ENCODE measurements at places on chromosomes 4 and X. TPM values are rescaled to one million over a fixed set of nuclear protein-coding genes. Genes with fewer than 3 reads are reported as not detected.

The PRPS2 gene
- 15.8 TPM for total RNA-seq

The REELD1 gene
- total RNA-seq = not detected

The NSG1 gene
- total RNA-seq = 55.0 TPM

The NUDT11 gene
- 17.9 TPM for total RNA-seq

The HS6ST2 gene
- 23.6 TPM for total RNA-seq

The DGKK gene
- 1.2 TPM for total RNA-seq

The RHOXF2B gene
- total RNA-seq = not detected

The FOXP3 gene
- total RNA-seq = 0.33 TPM

The PAGE1 gene
- not detected for total RNA-seq

The RIBC1 gene
- total RNA-seq = 3.4 TPM

The HTN3 gene
- not detected for total RNA-seq

The GATA1 gene
- not detected for total RNA-seq

The GABRG1 gene
- total RNA-seq = not detected

Measured in progenitor cell of endocrine pancreas (in vitro differentiated cells).